T-cell (primary cell): ENCODE measurements at places on chromosomes 16 and 17. TPM values are rescaled to one million over a fixed set of nuclear protein-coding genes. Genes with fewer than 3 reads are reported as not detected.

Gene DHRS7C
- total RNA-seq = not detected

Gene SPATA22
- total RNA-seq = not detected

Gene CD300A
- 9.2 TPM for total RNA-seq

Gene CNGB1
- total RNA-seq = not detected

DNA sequence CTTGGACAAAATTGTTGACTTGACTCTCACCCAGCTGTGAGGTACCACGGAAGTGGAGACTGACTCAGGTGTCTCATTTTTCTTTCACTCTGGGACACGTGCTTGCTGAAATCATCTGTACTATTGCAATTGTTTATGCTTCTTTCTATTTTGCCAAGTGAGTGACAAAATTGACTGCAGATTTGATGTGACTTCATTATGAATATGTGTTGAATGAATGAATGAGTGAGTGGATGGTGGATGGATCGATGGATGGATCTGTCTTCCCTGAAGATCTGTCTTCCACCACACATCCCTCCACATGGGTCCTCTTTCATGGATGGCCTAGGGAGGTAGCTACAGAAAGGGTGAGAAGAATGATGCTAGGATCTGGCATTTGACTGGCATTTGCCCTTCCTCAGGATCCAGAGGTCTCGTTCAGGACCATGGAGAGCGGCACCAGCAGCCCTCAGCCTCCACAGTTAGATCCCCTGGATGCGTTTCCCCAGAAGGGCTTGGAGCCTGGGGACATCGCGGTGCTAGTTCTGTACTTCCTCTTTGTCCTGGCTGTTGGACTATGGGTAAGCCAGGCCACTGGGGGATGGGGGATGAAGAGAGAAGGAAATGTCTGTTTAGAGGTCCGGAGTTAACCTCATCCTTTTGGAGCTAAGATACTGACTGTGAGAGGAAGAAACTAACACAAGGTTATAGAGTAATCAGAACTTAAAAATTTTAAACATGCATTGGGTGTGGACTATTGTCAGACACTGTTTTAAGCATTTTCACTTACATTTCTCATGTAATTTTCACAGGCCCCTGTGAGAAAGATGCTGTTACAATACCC, 12.7 kb downstream of the SLC5A11 start:
- DNase-seq = peak; percentile 59

- no peak for DNase-seq
Measured at GRCh38 chr16:56411123-56411522, 14.2 kb downstream of the AMFR start.
